A673 (cell line): ENCODE measurements at places on chromosomes 13 and 19.

DNA sequence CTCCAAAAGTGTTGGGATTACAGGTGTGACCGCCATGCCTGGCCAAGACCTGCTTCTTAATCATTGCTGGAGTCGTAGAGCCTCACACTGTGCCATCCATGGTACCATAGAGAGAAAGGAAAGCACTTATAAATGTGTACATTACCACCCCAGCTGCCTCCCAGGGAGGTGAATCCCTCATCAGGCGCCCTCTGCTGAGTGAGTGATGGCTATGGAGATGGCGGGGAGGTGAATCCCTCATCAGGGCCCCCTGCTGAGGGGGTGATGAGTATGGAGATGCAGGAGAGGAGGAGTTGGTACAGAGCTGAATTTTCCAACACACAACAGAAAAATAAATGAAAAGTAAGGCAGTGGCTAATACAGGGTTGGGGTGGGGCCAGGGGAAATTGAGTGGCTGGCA, 263.4 kb downstream of the UQCRFS1 start:
- DNase-seq: no peak

DNA sequence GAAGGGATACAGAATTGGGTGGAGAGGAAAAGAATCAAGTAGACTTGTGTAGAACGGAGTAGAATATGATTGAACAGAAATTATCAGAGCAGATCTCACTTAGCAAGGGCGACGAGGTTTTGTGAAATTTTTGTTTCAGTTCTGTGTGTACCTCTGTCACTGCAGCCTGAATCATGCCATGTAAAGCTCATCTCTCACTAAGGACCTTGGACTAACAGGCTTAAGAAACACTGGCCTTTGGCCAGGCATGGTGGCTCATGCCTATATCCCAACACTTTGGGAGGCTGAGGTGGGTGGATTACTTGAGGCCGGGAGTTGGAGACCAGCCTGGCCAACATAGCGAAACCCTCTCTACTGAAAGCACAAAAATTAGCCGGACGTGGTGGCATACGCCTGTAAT, 62.6 kb downstream of the MYH14 start:
- no peak for DNase-seq

GRCh38 chr19:35767288-35768081, 7.9 kb upstream of the ARHGAP33 start:
- DNase-seq: no peak

DNA sequence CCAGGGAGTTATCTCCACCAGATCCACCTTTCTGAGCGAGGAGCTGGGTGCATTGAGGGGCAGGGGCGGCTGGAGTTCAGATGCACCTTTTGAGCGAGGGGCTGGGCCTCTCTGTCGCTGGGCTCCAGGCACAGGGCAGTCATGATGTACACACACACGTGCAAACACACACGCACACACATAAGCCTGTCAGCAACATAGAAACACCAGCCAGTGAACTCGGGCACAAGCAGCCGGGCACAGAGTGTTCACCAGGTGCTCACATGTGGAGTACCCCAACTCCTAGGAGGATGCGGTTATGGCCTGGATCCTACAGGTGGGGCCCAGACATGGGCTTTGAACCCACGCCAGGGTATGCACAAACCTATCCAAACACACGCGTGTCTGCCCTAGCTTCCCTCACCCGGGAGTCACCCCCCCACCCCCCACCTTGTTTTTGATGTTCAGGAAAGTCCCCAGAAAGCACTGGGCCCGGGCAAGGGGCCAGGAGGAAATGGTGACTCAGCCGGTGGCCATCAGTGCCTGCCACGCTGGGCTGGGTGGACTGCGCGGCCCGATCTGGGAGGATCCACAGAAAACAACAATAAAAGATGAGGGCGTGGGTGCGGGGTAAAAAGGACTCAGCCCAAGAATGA, 13.3 kb downstream of the ARRDC2 start:
- peak; percentile 80 for DNase-seq
